ENCODE measurements at places on chromosomes 3 and 15.

GRCh38 chr15:32838820-32839219, 121.0 kb downstream of the GREM1 start:
- DNase-seq: no peak

- DNase-seq: no peak
These were observed 9.1 kb downstream of the CHD2 start for GRCh38 chr15:92909136-92909781.

DNA sequence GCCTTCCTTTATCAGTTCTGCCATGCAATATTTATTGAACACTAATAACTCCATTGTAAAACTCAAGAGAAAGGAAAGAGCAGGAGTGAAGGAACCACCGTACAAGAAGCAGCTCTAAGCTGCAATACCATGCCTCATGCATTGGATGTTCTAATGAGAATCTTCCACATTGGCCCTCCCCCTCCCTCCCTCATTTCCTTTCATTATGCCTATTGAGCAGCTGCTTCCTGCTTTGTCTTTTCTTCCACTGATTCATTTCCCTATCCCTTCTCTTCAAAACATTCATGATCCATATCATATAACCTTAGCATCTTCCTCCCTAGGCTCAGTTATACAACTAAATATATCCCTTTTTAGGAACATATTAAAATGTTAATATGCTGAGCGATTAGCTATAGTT, 698.7 kb upstream of the GOLIM4 start:
- no peak for DNase-seq

DNA sequence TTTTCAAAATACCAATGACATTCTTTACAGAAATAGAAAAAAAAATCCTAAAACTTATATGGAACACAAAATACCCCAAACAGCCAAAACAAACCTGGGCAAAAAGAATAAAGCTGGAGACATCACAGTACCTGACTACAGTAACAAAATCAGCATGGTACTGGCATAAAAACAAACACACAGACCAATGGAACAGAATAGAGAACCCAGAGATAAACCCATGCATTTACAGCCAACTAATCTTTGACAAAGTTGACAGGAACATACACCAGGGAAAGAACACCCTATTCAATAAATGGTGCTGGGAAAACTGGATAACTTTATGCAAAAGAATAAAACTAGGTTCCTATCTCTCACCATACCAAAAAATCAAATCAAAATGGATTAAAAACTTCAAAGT, 36.4 kb downstream of the SCAPER start:
- no peak for DNase-seq

- peak; percentile 41 for DNase-seq
These were observed 4.9 kb downstream of the RFTN1 start for GRCh38 chr3:16508591-16508995.

- DNase-seq: no peak
These were observed 25.7 kb downstream of the TYRO3 start for GRCh38 chr15:41584636-41585126.

DNA sequence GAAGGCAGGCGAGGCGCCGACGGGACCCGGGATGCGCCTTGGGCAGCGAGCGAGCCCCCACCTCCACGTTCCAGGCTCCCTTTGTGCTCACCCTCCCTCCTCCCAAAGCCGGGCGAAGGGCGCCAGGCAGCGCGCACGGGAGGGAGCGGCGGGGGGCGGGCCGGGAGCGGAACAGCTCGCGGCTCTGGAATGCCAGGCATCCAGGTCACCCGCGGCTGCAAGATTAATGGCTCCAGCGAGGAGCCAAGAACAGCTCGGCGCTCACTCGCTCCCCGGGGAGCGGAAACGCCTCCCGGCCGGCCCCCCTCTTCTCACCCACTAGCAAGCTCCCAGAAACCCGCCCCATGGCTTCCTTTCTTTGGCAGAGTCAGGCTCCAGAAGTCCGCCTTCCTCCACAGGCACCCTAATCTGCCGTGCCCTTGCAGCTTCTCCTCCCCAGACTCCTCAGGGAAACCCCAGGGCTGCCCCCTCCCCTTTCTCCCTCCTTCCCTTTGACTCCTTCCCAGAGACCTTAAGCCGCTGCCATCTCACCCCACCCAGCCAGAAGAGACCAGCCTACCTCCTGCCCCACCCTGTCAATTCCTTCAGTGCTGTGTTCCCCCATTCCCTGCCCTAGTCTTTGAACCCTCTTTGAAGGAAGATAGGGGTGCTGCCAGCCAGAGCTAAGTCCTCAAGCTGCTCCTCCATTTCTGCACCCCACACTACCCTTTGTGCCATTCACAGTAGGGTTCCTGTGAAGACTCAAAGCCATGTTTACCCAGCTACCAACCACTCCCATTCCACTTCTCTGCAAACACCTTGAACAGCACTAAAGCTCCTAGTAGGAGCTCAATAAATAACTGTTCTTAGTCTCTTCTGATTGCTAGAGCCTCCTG, 9.9 kb downstream of the AMOTL2 start:
- peak; percentile 47 for DNase-seq

DNA sequence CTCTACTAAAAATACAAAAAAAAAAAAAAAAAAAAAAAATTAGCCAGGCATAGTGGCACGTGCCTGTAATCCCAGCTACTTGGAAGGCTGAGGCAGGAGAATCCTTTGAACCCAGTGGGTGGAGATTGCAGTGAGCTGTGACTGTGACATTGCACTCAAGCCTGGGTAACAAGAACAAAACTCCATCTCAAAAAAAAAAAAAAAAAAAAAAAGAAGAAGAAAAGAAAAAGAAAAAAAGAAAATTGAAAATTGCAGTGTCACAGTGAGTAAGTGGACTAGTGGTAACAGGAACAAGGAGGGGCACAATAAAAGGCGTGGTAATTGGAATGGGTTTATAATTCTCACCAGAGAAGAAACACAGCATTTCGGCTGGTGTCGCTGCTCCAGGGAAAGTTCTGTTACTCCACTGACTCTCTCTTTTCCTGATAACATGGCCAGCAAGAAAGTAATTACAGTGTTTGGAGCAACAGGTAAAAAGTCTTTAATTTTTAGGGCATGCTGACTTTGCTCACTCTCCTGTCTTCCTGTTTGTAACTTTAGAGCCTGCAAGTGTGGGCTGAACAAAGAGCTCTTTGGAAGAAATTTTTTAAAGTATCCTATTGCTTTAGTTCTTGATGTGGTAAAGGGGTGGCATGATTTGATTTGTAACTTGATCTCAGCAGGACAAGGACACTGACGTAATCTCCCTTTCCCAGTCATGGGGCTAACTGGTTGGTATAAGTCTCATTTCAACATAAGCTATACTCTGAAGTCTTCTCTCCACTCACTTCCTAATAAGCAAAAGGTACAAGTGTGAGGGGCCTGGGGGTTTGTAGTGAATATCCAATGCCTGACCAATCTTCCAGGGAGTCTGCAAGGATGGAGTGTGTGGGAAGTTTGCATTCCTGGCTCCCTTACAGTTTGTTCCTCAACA, 22.1 kb upstream of the TRA2B start:
- DNase-seq: no peak

DNA sequence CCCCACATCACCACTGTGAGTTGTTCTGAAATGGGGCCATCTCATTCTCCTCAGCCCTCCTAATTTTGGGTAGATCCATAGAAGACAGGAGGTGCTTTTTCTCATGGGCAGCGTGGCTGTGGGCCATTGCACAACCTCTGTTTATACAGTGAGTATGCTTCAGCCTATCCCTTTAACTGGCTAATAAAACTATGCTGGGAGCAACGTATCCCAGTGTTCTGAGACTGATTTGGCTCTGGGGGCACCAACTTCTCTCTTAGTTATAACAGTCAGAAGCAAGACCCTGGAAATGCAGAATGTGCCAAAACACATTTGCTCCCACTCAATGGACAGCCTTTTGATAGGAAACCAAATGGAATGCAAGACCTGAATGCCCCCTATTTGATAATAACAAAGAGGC, 97.1 kb upstream of the ICE2 start:
- DNase-seq: no peak

DNA sequence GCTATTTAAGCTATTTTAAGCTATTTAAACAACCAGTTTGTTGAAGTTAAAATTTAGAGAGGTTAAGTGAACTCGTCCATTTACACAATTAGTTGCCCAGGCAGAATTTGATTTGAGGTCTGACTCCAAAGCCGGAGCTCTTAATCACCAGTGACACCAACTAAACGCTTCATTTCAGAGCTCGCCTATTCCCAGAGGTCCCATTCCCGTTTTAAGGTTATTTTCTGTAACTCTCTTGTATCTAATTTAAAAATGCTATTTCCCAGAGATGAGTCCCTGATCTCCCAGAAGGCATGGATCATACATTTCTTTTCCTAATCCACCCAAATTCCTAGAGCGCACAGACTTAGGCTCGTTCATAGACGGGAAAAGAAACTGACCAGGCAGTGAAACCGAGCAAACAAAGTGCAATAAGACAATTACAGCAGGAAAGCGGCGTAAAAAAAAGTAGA, 904 bp upstream of the MCTP2 start:
- DNase-seq: no peak

DNA sequence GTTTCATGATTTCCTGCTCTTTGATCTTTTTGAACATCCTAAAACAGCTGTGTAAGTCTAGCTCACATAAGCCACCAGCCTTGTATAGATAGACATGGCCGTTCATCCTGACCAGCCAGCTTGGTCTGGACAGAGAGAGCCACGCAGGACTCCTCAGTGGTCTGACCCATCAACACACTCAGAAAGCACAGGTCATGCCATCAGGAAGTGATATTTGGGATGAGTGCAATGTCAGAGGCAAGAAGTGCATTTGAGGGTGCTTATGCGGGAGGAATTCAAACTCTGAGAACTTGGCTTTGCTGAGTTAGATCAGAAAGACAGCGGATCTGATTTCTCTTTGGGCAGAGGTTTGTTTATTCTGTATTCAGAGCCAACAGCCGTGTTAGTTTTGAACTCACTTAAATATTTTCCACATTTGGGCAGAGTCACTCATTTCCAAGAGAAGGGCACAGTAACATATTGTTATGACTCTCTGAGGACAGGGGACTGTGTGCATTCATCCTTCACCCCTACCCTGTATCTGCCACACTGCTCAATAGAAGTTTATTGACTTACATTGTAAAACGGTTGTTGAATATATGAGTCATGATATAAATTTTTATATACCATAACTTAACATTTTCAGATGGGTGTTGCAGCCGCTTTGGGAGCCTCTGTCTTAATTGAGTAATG, 225.3 kb upstream of the LYSMD4 start:
- DNase-seq: no peak

DNA sequence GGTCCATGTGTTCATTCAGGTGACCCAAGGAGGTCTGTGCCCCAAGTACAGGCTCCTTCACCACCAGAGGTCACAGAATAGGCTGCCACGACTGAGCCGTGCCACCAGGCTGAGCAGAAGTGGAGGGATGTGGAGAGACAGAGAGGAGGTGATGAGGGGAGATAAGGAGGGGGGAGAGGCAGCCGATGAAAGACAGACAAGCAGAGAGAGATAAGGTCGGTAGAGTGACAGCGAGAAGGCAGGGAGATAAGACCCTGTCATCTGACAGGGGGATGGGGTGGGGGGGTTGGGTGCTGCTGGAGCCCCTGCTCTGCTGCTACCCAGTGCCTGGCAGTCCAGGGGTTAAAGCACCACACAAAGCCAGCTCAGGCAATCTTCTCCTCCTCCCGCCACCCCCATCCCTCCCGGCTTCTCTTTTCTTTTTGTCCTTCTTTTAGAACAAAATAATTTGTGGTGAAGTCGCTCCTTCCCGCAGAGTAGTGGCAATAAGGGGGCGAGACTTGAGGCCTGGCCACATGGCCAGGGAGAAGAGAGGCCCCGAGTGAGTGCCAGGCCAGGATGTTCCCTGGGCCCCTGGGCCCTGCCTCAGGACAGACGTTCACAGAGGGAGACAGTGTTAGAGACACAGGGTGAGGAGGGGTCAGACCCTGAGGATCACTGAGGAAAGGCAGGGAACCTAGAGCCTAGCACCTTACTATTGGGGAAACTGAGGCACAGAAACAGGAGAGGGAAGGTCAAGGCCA, 67.9 kb downstream of the CACNA2D2 start:
- no peak for DNase-seq

DNA sequence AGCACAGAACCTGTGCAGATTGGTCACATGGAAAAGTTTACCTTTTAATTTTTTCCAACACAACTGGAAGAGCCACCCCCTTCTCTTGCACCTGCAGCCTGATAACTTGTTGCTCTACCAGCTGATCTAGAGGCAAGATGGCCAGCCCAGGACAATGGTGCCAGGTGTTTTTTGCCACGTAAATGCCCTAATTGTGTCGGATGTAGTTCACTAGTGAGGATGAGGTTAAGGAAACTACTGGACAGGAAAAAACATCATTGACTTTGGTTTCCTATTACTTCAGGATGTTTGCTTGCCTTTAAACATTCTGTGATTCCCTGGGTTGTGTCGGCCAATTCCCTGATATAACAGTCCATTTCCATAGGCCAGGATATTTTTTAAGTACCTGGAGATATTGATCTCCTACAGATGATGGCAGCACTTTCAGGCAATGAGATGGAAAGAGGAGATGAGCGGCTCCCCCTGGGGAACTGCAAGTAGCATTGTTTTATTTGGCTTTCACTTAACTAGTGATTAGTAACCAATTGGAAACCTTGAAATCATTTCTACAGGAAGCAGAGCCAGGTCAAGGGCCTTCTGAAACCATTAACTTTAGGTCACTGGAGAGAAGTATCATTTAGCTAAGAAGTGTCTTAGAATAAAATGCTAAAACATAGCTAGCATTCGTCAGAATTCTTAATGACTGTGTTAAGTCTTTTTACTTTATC, 72.5 kb downstream of the OSBPL10 start:
- no peak for DNase-seq

DNA sequence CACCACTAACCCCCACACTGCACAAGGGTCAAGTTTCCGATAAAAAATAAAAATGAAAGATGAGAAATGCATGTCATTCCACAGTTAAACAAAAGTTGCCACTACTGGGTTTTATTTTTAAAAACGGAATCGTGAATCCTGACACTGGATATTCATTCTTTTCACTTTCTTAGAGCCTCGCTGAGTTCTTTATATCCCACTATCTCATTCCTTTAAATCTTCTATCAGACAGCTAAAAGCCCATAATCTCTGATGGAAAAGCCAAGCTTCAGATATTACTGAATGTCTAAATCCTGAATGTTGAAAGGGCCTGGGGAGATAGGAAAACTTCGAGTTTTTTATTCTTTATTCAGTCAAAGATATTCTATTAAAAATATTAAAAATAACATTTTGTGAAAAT, 11.7 kb downstream of the RIOX2 start:
- no peak for DNase-seq

- no peak for DNase-seq
These were observed 52.1 kb downstream of the TM2D3 start for GRCh38 chr15:101600035-101600434.

DNA sequence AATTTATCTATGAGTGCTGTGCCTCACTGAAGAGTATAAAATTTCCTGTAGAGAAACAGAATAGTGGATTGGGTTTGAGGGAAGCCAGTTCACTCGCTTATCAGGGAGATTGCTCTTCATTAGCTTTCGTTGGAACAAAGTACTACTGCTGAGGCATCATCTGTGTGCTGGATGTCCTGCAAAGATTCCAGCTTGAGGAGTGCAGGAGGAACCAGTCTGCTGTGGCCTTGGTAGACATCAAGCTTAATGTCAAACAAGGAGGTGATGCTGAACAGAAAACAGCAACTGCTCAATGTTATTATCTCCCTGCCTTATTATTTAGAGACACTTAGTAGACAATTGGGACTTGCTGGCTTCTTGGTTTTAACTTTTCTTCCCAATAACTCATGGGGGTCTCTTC, 297.5 kb upstream of the DPH6 start:
- no peak for DNase-seq
